ENCODE measurements at places on chromosomes 16 and 17. TPM values are rescaled to one million over a fixed set of nuclear protein-coding genes. Genes with fewer than 3 reads are reported as not detected.

Gene TP53TG3
- not detected for total RNA-seq

Gene GSG1L
- total RNA-seq = not detected

Gene MPO
- total RNA-seq = not detected

Gene SOCS7
- 30.5 TPM for total RNA-seq

Gene PRSS53
- 5.1 TPM for total RNA-seq

Gene SPNS2
- total RNA-seq = 0.09 TPM

Gene COL1A1
- 13.9 TPM for total RNA-seq

- H3K27me3 ChIP-seq = no peaks in the 10 kb centered on the region
- DNase-seq = no peak
- H3K36me3 ChIP-seq = no peaks in the 10 kb centered on the region
- H3K4me3 ChIP-seq = no peak overlapping the region
- H3K27ac ChIP-seq = no peak overlapping the region
- no peaks in the 10 kb centered on the region for H3K4me1 ChIP-seq
Observed at GRCh38 chr16:65218348-65218747, 96.5 kb upstream of the CDH11 start.

- H3K27ac ChIP-seq = no peak overlapping the region
- H3K4me3 ChIP-seq = no peak overlapping the region
- H3K36me3 ChIP-seq = no peaks in the 10 kb centered on the region
- H3K27me3 ChIP-seq = peaks cover 20% of the 10 kb centered on the region
Observed at GRCh38 chr17:63498626-63499195, 21.9 kb downstream of the ACE start.

- no peak overlapping the region for H3K27ac ChIP-seq
- DNase-seq = no peak
- H3K27me3 ChIP-seq = peaks cover 25% of the 10 kb centered on the region
- H3K4me3 ChIP-seq = no peak overlapping the region
Observed at GRCh38 chr16:85754413-85754812, 3.5 kb upstream of the C16orf74 start.

- no peak overlapping the region for H3K27ac ChIP-seq
- no peaks in the 10 kb centered on the region for H3K27me3 ChIP-seq
- peaks cover 63% of the 10 kb centered on the region for H3K4me1 ChIP-seq
- peaks cover 36% of the 10 kb centered on the region for H3K36me3 ChIP-seq
- no peak overlapping the region for H3K4me3 ChIP-seq
- DNase-seq = no peak
Observed at GRCh38 chr17:46151762-46152161, 41.5 kb downstream of the KANSL1 start.

GRCh38 chr17:40462343-40463121 lies 19.3 kb downstream of the IGFBP4 start:
- H3K4me1 ChIP-seq = peaks cover 3% of the 10 kb centered on the region
- H3K4me3 ChIP-seq = no peak overlapping the region
- H3K27ac ChIP-seq = no peak overlapping the region
- DNase-seq = no peak

DNA sequence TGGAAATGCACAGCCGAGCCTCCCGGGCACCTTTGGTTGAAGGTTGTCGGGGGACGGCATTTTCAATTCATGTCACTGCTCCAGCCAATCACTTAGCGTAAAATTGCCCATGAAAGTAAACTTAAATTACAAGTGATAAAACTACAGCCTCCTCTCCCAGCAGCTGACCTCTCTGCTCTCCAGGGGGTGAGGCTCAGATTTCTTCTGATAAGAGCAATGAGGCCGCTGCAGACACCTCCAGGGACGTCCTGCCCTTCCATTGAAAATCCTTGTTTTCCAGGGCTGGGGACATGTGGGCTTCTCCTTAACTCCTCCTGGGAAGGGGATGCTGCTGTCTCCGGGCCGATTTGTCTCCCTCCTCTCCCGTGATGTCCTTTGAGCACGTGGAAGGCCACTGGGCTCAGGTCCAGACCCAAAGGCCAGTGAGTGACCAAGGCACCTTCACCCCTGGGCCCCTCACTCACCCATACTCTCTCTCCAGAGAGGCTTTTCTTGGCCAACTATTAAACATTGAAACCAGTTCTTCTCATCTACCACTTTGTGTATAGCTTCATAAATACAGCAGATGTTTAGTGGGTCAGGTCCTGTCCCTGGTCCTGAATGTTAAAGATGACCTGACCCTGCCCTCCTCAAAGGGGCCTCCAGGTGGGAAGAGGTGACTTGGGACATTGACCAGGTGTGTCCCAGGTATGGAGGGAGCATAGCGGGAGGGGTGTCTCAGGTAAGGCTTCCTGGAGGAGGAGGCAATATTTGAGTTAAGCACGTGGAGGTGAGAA lies 52.3 kb downstream of the MGAT5B start:
- no peak overlapping the region for H3K27ac ChIP-seq
- no peak overlapping the region for H3K4me3 ChIP-seq
- H3K27me3 ChIP-seq = peaks cover 5% of the 10 kb centered on the region
- no peaks in the 10 kb centered on the region for H3K36me3 ChIP-seq

DNA sequence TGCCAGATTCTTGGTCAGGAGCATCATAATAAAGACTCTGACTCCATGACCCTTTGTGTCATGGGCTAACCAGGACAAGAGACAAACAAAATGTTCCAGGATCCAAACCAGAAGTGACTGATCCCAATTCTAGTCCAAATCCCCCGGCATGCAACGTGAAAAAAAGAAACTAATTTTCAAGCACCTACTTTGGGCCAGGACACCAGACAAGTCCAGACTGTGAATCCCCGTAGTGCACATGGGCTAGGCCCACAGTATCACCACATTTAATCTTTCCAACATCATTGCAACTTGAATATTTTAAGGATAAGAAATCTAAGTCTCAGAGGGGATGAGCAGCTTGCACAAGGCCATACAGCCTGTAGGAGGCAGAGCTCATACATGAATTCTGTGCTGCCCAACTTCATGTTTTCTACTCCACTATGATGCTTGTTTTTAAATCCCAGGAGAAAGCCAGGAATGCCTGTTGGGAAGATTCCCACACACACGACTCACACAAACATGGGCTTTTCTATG lies 365.7 kb downstream of the NPIPA8 start:
- no peak for DNase-seq
- no peaks in the 10 kb centered on the region for H3K4me1 ChIP-seq
- H3K36me3 ChIP-seq = no peaks in the 10 kb centered on the region
- no peaks in the 10 kb centered on the region for H3K27me3 ChIP-seq
- H3K4me3 ChIP-seq = no peak overlapping the region
- H3K27ac ChIP-seq = no peak overlapping the region

DNA sequence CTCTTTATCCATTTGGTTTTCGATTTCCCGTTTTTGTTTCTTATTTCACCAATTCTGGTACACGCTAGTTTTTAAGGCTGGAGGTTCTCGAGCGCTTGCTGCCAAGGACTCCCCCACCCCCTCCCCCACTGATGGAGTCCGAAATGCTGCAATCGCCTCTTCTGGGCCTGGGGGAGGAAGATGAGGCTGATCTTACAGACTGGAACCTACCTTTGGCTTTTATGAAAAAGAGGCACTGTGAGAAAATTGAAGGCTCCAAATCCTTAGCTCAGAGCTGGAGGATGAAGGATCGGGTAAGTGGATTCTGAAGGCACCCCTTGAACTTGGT lies 825 bp downstream of the RPTOR start:
- no peak for DNase-seq
- H3K27ac ChIP-seq = peak overlapping the region; percentile 94
- H3K36me3 ChIP-seq = peaks cover 7% of the 10 kb centered on the region
- H3K4me3 ChIP-seq = peak overlapping the region; percentile 93

- H3K36me3 ChIP-seq = peaks cover 61% of the 10 kb centered on the region
- no peak for DNase-seq
- H3K27me3 ChIP-seq = no peaks in the 10 kb centered on the region
- H3K4me3 ChIP-seq = no peak overlapping the region
Observed at GRCh38 chr16:68335175-68335574, 24.4 kb downstream of the PRMT7 start.

GRCh38 chr16:8087597-8088289 lies 502.6 kb downstream of the TMEM114 start:
- no peaks in the 10 kb centered on the region for H3K27me3 ChIP-seq
- no peaks in the 10 kb centered on the region for H3K36me3 ChIP-seq
- H3K27ac ChIP-seq = no peak overlapping the region
- no peak for DNase-seq
- no peaks in the 10 kb centered on the region for H3K4me1 ChIP-seq

DNA sequence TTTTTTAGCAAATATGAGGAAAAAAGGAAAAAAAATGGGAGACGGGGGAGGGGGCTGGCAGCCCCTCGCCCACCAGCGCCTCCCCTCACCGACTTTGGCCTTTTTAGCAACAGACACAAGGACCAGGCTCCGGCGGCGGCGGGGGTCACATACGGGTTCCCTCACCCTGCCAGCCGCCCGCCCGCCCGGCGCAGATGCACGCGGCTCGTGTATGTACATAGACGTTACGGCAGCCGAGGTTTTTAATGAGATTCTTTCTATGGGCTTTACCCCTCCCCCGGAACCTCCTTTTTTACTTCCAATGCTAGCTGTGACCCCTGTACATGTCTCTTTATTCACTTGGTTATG lies 1.2 kb upstream of the TMEM88 start:
- H3K4me1 ChIP-seq = peaks cover 32% of the 10 kb centered on the region
- no peak overlapping the region for H3K27ac ChIP-seq
- no peak for DNase-seq
- no peak overlapping the region for H3K4me3 ChIP-seq

DNA sequence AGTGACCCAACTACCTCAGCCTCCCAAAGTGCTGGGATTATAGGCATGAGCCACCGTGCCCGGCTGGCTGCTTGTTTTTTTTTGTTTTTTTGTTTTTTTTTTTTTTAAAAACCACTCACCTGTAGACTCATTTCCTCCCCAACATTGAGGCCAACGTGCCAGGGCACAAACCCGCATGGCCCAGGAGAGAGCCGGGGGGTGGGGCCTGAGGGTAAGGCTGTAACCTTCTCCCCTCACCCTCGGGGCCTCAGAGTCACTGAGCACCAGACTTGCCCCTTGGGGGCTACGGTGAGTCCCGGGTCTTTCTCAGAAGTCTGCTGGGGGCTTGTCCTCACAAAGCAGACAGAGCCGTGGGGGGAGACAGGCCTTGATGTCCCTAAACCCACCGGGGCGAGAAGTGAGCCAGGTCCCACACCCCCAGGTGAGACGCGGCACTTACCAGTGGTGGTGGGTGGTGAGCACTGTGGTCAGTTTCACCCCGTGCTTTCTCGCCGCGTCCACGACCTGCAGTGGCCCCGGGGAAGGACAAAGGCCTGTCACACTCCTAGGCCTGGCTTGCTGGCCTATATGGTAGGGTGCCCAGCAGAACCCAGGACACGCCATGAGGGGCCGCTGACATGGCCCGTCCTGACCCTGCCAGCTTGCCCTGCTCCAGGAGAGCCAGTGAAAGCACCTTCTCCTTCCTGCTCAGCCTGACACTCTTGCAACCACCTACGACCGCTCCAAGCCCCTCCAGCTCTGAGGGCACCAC lies 4.6 kb downstream of the HAGH start:
- peaks cover 10% of the 10 kb centered on the region for H3K4me1 ChIP-seq
- no peak for DNase-seq
- no peaks in the 10 kb centered on the region for H3K36me3 ChIP-seq
- no peaks in the 10 kb centered on the region for H3K27me3 ChIP-seq

DNA sequence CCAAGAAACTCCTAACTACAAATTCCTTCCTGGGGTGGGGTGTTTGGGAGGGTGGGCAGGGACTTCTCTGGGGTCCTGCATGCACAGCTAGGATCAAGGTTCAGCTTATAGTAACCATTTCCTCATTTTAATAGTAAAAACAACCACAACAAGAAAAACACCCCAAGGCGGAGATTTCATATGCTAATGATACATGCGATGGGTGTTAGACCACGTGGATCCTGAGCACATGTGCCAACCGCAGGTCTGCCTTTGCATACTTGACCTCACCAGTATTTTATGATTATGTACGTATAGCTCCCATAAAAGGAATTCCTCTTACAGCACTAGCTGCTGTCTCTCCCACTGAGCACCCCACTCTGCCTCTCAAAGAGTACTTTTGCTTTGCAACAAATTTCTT lies 1.9 kb downstream of the KRTAP4-11 start:
- no peak for DNase-seq
- H3K4me3 ChIP-seq = no peak overlapping the region
- H3K27ac ChIP-seq = no peak overlapping the region
- H3K4me1 ChIP-seq = peaks cover 3% of the 10 kb centered on the region

DNA sequence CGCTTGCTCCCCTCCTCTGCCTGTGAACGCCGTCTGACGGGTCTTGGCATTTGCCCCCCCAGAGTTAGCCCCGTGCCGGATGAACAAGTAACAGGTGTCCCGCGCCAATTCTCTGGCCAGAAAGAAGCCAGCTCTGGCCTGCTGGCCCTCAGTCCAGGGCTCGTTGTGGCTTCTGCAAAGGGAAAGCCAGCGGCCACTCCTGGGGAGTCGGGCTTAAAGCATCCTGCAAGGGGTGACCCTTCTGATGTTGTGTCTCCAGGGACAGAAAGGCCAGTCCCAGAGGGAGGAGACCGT lies 18.4 kb upstream of the OSGIN1 start:
- DNase-seq = no peak
- peaks cover 5% of the 10 kb centered on the region for H3K4me1 ChIP-seq
- no peaks in the 10 kb centered on the region for H3K27me3 ChIP-seq
- no peak overlapping the region for H3K27ac ChIP-seq
- no peak overlapping the region for H3K4me3 ChIP-seq

- no peak overlapping the region for H3K4me3 ChIP-seq
- no peaks in the 10 kb centered on the region for H3K36me3 ChIP-seq
Observed at GRCh38 chr17:49861150-49861884, 13.4 kb upstream of the TAC4 start.

DNA sequence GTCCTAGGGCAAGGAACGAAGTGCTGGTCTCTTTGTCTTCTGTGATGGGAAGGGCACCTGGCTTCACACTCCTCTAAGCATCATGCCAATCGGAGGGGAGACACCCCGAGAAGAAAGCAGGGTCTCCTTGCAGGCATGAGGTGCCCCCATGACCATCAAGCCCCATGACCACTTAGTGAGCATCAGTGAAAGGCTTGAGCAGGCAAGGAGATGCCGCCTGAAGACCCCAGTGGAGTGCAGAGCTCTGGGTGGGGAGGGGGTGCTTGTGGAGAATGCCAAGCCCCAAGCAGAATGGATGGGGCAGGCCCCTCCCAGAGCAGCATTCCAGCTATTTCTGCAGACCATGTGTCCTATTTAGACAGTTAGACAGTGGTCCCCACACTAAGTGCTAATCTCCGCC lies 232.7 kb upstream of the TNRC6C start:
- no peak overlapping the region for H3K4me3 ChIP-seq
- no peak for DNase-seq
- H3K27ac ChIP-seq = no peak overlapping the region
- no peaks in the 10 kb centered on the region for H3K36me3 ChIP-seq

- H3K4me3 ChIP-seq = no peak overlapping the region
- no peaks in the 10 kb centered on the region for H3K36me3 ChIP-seq
- H3K27ac ChIP-seq = no peak overlapping the region
- H3K27me3 ChIP-seq = no peaks in the 10 kb centered on the region
Observed at GRCh38 chr17:47414612-47415011, 90.9 kb downstream of the EFCAB13 start.

GRCh38 chr16:747978-748746 lies 7.4 kb upstream of the CIAO3 start:
- no peak for DNase-seq
- H3K27me3 ChIP-seq = no peaks in the 10 kb centered on the region
- no peak overlapping the region for H3K27ac ChIP-seq
- no peak overlapping the region for H3K4me3 ChIP-seq
- no peaks in the 10 kb centered on the region for H3K36me3 ChIP-seq

DNA sequence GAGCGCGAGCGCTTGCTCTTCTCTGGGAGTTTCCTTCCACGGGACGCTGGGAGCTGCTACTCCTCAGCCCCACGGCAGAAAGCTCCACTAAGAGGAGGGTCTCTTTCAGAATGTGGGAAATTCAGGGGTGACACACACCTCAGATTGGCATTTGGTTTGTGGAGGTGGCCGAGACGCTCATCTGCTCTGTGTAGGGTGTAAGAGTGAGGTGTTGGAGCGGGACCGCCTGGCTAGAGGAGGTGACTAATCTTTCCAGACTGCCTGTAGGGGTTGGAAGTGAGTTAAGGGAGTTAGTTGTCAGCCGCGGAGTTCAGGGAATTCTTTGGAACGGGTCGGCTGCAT lies 735 bp downstream of the PSMD11 start:
- peaks cover 5% of the 10 kb centered on the region for H3K27me3 ChIP-seq
- H3K27ac ChIP-seq = peak overlapping the region; percentile 78
- DNase-seq = no peak
